ENCODE measurements at places on chromosomes 16 and 17. TPM values are rescaled to one million over a fixed set of nuclear protein-coding genes. Genes with fewer than 3 reads are reported as not detected.

GRCh38 chr16:6103561-6103960 is 1006.0 kb upstream of the EEF2KMT start:
- no peaks in the 10 kb centered on the region for H3K36me3 ChIP-seq
- H3K27ac ChIP-seq, result no peak overlapping the region
- H3K4me3 ChIP-seq, result no peak overlapping the region
- DNase-seq, result no peak
- H3K4me1 ChIP-seq, result no peaks in the 10 kb centered on the region

GRCh38 chr16:67277999-67278772 is 1.1 kb upstream of the PLEKHG4 start:
- no peaks in the 10 kb centered on the region for H3K27me3 ChIP-seq
- H3K4me3 ChIP-seq, result peak overlapping the region; percentile 74
- H3K4me1 ChIP-seq, result peaks cover 4% of the 10 kb centered on the region

The KCNJ18 gene
- polyA plus RNA-seq, result not detected

The HOXB8 gene
- polyA plus RNA-seq, result not detected

- no peaks in the 10 kb centered on the region for H3K27me3 ChIP-seq
- H3K4me3 ChIP-seq, result no peak overlapping the region
- no peaks in the 10 kb centered on the region for H3K4me1 ChIP-seq
- H3K27ac ChIP-seq, result no peak overlapping the region
- DNase-seq, result no peak
Observed at GRCh38 chr16:65249768-65250167, 127.9 kb upstream of the CDH11 start.

The CLDN7 gene
- polyA plus RNA-seq, result 0.10 TPM

DNA sequence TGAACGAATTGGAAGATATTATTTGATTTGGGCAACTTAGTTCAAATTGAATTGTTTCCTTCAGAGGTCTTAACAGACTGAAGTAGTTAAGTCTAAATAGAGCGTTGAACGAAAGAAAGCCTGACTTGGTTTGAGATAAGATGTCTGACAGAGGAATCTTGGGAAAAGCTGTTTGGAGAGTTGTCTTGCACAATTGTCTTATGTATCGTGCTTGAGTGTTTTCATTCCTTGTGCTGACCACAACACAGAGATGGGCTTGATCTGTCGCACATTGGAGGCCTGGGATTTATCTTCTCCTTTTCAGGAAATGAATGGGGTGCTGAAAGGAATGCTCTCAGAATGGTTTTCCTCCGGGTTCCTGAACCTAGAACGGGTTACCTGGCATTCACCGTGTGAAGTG is 7.8 kb downstream of the MLYCD start:
- H3K27me3 ChIP-seq, result no peaks in the 10 kb centered on the region
- H3K36me3 ChIP-seq, result no peaks in the 10 kb centered on the region
- no peak overlapping the region for H3K27ac ChIP-seq
- no peak for DNase-seq

GRCh38 chr16:56351481-56351880 is 73.9 kb downstream of the AMFR start:
- H3K36me3 ChIP-seq, result no peaks in the 10 kb centered on the region
- peaks cover 6% of the 10 kb centered on the region for H3K4me1 ChIP-seq
- H3K4me3 ChIP-seq, result no peak overlapping the region
- H3K27me3 ChIP-seq, result no peaks in the 10 kb centered on the region
- no peak overlapping the region for H3K27ac ChIP-seq
- no peak for DNase-seq

DNA sequence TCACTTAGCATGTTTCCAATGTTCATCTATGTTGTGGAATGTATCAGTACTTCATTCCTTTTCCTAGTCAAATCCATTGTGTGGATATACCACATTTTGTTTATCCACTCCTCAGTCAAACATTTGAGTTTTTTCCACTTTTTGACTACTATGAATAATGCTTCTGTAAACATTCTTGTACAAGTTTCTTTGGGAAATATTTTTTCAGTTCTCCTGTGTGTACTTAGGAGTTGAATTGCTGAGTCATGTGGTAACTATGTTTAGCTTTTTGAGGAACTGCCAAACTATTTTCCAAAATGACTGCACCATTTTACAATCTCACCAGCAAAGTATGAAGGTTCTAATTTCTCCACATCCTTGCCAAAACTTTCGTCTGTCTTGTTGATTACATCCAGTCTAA is 223.7 kb upstream of the AXIN2 start:
- H3K36me3 ChIP-seq, result no peaks in the 10 kb centered on the region
- no peak overlapping the region for H3K4me3 ChIP-seq
- no peak for DNase-seq
- H3K27ac ChIP-seq, result no peak overlapping the region

DNA sequence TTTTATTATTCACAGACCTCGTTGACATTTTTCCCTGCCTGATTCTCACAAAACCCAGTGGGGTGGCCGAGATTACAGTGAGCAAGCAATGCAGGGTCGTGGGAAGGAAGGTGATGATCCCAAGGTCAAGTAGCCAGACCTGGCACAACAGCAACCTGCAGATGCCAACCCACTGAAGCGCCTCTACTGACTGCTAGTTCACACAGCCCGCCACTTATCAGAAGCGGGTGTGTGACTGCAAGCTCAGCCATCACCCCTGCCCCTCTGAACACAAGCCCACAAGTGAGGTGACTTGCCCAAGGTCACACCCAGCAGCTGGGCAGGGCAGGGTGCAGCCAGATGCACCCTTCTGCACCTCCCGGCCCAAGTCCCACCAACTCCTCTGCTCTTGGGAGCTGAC is 7.1 kb downstream of the TFAP4 start:
- peaks cover 20% of the 10 kb centered on the region for H3K36me3 ChIP-seq
- DNase-seq, result no peak
- no peak overlapping the region for H3K4me3 ChIP-seq
- no peak overlapping the region for H3K27ac ChIP-seq
- H3K27me3 ChIP-seq, result no peaks in the 10 kb centered on the region

- H3K27ac ChIP-seq, result no peak overlapping the region
- no peak overlapping the region for H3K4me3 ChIP-seq
- no peak for DNase-seq
- H3K36me3 ChIP-seq, result no peaks in the 10 kb centered on the region
Observed at GRCh38 chr17:74579900-74580299, 12.2 kb downstream of the CD300LD start.

The MYH13 gene
- not detected for polyA plus RNA-seq

- no peak overlapping the region for H3K27ac ChIP-seq
- H3K27me3 ChIP-seq, result no peaks in the 10 kb centered on the region
- no peak overlapping the region for H3K4me3 ChIP-seq
Observed at GRCh38 chr17:80123791-80124190, 22.4 kb downstream of the GAA start.

DNA sequence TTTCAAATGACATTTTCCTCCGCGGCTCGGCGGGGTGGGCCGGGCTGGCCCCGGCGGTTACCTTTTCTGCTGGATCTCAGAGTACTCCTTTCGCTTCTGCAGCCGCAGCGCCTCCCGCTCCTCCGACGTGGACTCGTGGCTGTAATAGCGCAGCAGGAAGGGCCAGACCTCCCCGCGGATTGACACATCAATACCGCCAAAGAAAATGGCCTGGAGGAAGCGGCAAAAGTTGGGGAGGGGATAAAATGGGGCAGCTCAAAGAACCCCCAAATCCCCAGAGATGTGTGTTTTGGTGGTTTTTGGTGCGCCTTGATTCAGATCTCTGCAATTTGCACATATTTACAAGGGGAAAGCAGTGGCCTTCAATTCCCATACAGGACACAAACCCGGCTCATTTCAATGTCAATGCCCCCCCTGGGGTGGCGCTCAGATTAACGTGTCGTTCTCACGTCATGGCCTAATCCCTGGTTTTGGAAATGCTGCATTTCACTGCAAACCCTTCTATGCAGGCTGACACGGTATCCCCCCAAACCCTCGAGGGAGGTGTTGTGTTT is 85.9 kb downstream of the TBC1D16 start:
- H3K27ac ChIP-seq, result no peak overlapping the region
- no peak for DNase-seq
- no peaks in the 10 kb centered on the region for H3K27me3 ChIP-seq
- H3K4me3 ChIP-seq, result no peak overlapping the region
- H3K36me3 ChIP-seq, result no peaks in the 10 kb centered on the region

DNA sequence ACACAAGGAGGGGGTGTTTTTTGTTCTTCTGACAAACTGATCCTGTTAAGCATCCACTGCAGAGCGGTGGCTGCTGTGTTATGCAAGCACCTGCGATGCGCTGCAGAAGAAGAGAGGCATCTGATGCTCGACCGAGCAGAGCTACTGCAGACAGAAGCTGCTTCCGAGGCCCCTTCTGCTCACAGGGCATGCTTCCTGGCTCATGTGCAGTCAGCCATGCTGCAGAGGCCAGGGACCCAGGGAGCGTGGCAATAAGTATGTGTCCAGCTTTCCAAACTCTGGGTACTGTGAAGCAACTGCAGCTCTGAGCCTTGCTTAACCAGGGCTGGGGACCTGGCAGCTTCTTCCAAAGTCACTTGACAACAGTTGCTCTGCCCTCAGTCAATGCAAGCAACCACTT is 448.6 kb upstream of the RBFOX1 start:
- no peaks in the 10 kb centered on the region for H3K36me3 ChIP-seq
- H3K4me1 ChIP-seq, result no peaks in the 10 kb centered on the region
- no peaks in the 10 kb centered on the region for H3K27me3 ChIP-seq
- H3K27ac ChIP-seq, result no peak overlapping the region
- DNase-seq, result no peak

DNA sequence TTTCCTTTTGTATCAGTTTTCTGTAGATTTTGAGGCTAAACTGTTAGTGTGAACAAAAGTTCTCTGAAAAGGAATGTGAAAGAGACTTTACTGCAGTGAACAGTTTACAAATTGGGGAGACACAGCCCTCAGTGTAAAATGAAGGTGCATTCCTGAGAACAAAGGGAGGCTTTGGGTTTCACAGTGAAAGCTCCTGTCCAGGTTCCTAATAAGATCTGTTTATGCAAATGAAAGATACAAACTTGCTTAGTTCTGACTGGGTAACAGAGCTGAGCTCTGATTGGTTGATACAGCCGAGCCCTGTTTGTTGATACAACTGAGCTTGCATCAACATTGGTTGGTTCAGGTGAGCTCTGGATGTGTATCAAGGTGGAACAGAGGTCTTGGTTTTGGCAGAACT is 8.3 kb upstream of the CDRT15 start:
- no peak overlapping the region for H3K4me3 ChIP-seq
- DNase-seq, result no peak
- no peak overlapping the region for H3K27ac ChIP-seq
- no peaks in the 10 kb centered on the region for H3K27me3 ChIP-seq

GRCh38 chr17:68302066-68302564 is 10.8 kb downstream of the ARSG start:
- H3K27me3 ChIP-seq, result no peaks in the 10 kb centered on the region
- no peak for DNase-seq
- H3K36me3 ChIP-seq, result no peaks in the 10 kb centered on the region
- no peaks in the 10 kb centered on the region for H3K4me1 ChIP-seq
- no peak overlapping the region for H3K27ac ChIP-seq
- no peak overlapping the region for H3K4me3 ChIP-seq

The ZPBP2 gene
- 0.98 TPM for polyA plus RNA-seq

The GPR139 gene
- polyA plus RNA-seq, result not detected

The VEZF1 gene
- polyA plus RNA-seq, result 17.2 TPM

DNA sequence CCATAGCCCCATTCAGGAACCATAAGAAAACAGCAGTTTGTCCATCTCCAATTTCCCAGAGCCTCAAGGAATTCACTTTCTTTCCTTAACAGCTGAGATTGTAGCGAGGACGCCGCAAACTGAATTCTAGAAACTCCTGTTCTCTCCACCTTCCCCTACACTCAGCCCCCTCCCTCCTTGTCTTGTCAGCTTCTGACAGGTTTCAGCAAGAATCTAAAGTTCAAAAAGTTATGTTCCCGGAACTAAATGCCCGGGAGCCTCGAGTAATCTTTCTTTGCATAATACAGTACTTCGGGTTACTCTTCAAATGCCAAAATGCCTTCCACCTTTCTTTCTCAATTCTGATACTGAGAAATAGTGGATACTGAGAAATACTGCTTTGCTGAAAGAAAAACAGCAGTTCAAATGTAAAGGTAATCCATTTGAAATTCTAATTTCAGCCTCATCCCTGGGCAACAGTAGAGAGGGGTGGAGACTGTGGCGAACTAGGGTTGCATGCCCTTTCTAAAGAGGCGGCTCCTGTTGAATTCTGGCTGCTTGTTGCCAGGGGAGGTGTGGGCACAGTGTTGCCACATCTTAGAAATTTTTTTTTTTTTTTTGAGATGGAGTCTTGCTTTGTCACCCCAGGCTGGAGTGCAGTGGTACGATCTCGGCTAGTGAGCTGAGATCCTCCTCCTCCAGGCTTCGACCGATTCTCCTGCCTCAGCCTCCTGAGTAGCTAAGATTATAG is 63.5 kb upstream of the USP7 start:
- H3K4me3 ChIP-seq, result no peak overlapping the region
- H3K27ac ChIP-seq, result no peak overlapping the region
- no peaks in the 10 kb centered on the region for H3K27me3 ChIP-seq
- DNase-seq, result no peak
- no peaks in the 10 kb centered on the region for H3K36me3 ChIP-seq
- H3K4me1 ChIP-seq, result no peaks in the 10 kb centered on the region

DNA sequence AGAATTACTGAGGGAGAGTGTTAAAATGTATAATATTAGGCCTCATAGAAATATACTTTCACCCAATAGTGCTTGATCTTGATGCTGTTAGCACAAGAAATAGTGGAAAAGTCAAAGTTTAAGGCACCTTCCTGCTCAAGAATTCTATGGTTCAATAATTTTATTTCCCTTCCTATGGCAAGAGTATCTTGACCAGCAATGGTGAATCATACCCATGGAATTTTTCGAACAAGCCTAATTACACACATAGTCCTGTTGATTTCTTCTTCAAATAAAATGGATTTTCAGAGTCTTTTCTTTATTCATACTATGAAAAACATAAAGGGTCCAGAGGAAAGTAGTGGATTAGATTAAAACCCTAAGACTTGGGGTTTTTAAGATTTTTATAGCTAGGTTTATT is 810.6 kb downstream of the CDH11 start:
- no peak overlapping the region for H3K4me3 ChIP-seq
- no peaks in the 10 kb centered on the region for H3K36me3 ChIP-seq
- no peak for DNase-seq
- no peak overlapping the region for H3K27ac ChIP-seq

DNA sequence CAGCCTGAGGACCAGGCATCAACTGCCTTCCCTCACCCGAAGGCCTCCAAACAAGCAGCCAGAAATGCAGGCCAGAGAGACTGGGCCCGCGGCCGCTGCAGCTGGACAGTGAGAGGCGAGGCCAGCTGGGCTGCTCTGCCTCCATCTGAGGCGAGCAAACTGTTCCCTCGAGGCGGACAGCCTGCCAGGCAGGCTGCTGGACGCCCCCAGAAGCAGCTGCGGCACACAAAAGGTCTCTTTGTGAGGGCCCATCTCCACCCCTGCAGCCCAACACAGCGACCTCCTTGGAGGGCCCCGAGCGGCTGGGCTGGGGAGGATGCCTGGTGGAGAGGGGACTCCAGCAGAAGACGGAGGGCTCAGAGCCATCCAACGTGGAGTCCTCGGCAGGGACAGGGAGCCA is 4.7 kb downstream of the CORO7 start:
- no peaks in the 10 kb centered on the region for H3K27me3 ChIP-seq
- no peak overlapping the region for H3K4me3 ChIP-seq
- H3K36me3 ChIP-seq, result peaks cover 23% of the 10 kb centered on the region

The C16orf46 gene
- 0.37 TPM for polyA plus RNA-seq

Measured in GM12878 (cell line).